ENCODE measurements at places on chromosomes 2 and 18.

DNA sequence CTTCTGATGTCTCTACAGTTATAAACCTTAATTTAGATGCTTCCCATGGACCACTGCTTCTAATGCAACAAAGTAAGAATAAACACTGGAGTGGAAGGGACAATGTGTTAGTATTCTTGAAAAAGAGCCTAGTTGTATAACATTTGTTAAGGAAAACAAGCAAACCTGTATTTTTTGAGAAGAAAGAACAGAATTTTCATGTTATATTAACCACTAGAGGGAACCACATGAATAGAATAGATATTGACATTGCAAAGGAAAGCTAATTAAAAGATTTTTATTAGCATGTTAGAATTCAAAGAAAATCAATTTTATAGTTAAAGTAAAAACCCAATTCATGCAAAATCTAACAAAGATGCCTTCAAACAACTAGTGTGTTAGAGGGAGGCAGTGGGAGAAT is 151.2 kb upstream of the BARD1 start:
- DNase-seq, result peak; percentile 15

- peak; percentile 18 for DNase-seq
Measured at GRCh38 chr18:3816610-3817363, 366.8 kb downstream of the TGIF1 start.

DNA sequence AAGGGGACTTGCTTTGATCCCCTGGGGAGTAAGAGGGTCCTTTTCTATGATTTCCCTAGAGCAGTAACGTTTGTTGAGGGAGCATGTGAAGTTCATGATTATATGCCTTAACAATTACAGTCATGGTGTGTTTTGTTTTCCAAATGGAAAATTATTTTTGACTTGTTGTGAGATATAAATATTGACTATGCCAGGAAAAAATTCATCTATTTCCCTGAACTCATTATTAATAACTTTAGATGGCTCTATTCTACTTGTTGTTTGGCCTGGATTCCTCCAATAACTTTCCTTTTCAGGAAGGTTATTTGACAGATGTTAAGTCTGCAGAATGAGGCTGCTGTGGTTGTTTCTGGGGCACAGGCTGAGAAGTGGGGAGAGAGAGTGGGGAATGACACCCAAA is 72.1 kb upstream of the LMAN1 start:
- no peak for DNase-seq

GRCh38 chr2:199777916-199778315 is 73.1 kb downstream of the FTCDNL1 start:
- DNase-seq, result no peak

GRCh38 chr2:84302513-84303412 is 156.3 kb downstream of the SUCLG1 start:
- DNase-seq, result peak; percentile 76

DNA sequence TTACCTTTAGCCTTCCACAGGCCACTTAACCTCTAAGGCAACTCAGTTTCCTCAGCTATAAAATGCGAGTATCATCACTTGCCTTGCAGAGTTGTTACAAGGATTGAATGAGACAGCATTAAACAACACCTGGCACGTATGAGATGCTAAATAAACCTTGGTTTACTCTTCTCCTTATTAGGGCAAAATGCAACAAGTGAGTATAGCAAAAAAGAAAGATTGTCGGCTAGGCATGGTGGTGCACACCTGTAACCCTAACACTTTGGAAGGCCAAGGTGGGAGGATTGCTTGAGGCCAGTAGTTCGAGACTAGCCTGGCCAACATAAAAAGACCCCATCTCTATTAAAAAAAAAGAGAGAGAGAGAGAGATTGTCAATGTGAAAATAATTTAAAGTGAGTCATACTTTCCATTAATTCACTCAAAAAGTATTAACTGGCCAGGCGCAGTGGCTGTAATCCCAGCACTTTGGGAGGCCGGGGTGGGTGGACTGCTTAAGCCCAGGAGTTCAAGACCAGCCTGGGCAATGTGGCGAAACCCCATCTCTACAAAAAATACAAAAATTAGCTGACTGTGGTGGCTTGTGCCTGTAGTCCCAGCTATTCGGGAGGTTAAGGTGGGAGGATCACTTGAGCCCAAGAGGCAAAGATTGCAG is 8.0 kb downstream of the ATAD2B start:
- no peak for DNase-seq

DNA sequence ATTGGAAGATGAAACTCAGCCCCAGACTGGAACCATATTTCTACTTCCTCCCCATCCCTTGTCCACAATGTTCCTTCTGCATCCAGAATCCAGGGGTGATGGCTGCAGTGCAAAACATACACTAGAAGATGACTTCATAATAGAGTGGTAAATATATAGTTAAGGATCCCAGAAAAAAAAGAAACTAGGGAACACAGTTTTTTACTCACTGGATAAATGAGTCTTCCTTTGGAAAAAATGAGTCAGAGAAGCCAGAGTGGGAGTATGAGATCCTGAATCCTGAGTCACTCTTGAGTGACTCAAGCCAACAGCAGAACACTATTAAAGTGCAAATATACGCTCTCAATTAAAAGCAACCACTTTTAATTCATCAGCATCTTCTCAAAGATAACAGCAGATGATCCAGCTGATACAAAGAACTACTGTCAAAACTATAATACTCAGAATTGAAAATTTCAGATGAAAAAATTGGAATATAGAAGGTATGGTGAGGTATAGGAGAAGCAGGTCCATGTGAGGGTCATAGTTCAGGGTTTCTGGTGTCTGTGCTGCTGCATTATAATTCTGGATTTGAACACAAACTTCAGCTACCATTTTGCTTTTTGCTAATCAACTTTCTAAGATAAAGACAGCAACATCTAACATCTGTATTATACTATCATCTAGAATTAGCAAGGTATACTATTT is 987.2 kb upstream of the CDH2 start:
- DNase-seq, result no peak

DNA sequence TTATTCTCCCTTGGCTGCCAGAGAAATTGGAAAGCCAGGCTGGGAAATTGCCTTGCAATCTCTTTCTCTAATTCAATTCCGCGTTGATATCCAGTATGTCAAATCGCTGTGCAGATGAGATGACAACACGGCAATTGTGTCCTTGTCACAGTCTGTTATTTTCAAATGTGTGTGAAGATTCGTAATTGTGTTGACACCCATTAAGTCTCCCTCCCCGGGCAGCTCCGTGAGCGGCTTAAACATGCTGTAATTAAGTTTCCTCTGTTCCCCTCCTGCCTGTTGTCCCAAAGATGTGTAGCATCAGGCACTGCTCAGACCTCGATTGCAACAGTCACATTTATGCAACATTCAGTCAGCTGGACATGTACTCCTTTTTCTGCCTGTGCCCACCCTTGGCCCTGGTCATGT is 209.5 kb downstream of the LPIN1 start:
- DNase-seq, result peak; percentile 31

- DNase-seq, result no peak
Measured at GRCh38 chr2:233668605-233669260, 3.0 kb upstream of the UGT1A9 start.

DNA sequence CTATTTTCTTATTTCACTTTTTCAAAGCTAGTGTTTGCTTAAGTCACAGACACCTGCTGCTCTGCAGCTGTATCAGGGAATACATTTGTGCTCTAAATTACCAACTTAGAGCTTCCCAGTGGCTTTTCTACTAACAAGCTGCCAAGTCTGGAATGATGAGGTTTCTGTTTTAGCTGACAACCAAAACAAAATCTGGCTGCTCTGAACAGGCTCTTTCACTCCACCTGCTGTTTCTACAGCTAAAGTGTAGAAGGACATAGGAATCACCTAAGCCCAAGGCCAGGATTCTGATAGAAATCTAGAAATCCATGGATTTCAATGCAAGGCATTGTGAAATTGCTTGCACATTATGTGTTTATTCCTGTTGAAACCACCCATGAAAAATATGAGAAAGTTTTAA is 201.2 kb downstream of the SUCLG1 start:
- DNase-seq, result no peak

- peak; percentile 46 for DNase-seq
Measured at GRCh38 chr2:238053191-238053776, 7.5 kb upstream of the SCLY start.

DNA sequence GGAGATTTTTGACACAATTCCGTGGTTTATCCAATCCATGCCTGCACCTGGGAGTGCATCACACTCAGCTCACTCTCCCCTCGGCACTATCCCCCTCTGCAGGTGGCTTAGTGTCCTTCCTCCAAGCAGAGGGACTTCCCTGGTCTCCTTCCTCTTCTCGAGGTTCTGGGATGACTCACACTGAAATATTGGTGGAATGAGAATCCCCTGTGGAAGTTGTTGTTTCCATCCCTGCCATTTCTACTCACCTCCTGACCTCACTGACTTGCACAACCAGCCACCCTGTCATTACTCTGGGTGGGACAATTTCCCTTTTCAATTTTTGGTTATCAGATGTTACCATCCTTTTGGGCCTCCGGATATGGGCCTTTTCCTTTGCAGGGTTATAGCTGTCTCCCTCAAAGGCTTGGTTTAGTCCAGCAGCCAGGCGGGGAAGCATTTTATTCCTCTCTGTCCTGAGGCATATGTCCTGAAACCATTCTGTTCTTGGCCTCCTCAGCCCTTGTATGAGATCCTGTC is 59.9 kb downstream of the PTPRM start:
- DNase-seq, result no peak

DNA sequence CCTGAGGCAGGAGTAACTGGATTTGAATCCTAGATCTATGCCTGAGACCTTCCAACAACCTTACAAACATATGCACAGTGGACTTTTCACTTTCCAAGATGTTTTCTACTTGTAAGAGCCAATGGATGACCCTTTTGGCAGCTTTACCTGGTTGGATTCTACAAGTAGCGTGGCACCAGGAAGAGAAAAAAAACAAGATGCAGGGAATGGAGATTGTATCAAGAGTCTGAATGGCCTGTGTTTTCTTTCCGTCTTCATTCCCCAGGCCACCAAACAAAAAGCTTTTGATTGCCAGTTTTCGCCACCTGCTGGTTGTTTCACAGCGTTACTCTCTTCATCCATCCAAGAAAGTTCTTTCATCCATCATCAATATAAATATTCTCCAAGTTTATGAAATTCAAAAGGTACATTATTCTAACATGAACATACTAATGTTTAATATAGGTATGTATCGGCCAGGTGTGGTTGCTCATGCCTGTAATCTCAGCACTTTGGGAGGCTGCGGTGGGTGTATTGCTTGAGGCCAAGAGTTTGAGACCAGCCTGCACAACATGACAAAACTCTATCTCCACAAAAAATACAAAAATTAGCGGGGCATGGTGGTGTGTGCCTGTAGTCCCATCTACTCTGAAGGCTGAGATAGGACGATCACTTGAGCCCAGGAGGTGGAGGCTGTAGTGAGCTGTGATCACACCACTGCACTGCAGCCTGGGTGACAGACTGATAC is 3.5 kb upstream of the BCL2 start:
- peak; percentile 89 for DNase-seq
